ENCODE measurements at places on chromosomes 11 and 22.

GRCh38 chr22:42684462-42685195 is 35.4 kb upstream of the CYB5R3 start:
- no peak for DNase-seq

- peak; percentile 34 for DNase-seq
These were observed 18.3 kb upstream of the SYT7 start for GRCh38 chr11:61598886-61599868.

DNA sequence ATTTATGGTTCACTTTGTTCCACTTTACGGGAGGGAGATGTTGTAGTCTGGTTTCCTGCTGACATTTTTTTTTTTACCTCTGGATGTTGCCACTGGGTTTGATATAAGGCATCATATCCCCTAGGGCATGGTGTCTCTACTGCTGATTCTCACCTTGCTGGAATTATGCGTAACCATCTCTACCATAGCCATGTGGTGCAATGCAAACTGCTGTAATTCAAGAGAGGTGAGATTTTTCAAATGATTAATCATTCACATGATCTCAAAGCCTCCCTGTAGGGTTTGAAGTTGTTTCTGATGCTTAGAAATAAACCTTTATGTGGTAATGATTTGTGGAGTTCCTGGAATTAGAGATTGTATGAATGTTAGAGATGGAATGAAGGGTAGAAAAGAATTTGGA is 13.0 kb downstream of the MS4A3 start:
- no peak for DNase-seq

DNA sequence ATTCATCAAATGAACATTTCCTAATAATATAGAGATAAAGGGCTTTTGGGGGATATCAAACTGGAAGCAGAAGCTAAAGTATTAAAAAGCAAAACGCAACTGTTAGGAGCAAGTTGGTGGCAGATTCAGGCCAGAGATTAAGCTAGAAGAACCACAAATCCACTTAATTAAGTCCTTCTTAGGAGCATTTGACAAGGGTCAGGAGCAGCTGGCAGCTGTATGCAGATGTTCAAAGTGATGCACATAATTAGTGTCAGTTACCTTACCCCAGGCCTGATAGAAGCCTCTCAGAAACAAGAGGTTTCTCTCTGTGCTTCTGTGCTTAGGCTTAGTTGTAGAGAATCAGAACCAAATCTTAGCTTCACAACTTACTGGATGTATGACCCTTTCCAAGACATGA is 546.5 kb upstream of the ANO5 start:
- DNase-seq, result no peak

- no peak for DNase-seq
These were observed 44.8 kb upstream of the C11orf87 start for GRCh38 chr11:109377039-109377742.

All from mesenchymal stem cell (in vitro differentiated cells and primary cell).